ENCODE measurements at places on chromosomes 5 and 9.

DNA sequence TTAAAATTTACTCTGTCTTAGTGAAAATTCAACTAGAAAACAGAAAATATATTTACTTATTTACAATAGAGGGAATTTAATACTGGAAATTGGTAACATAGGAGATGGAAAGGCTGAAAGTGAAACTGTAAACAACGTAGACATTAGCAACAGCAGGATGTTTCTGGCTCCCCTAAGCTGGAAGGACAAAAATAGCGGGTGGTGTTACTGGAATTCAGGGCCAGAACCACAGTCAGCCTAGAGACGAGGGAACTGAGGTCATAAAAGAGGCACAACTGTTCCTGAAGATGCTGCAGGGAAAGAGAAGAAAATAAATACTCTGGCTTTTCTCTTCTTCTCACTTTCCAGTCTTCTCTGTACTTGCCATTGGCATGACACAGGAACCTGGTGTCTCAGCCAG lies 80.4 kb upstream of the NIPBL start:
- no peak for DNase-seq

GRCh38 chr9:105500108-105500766 lies 52.4 kb downstream of the FSD1L start:
- DNase-seq, result no peak

- DNase-seq, result peak; percentile 79
Measured at GRCh38 chr5:168947212-168947868, 353.6 kb downstream of the SLIT3 start.

DNA sequence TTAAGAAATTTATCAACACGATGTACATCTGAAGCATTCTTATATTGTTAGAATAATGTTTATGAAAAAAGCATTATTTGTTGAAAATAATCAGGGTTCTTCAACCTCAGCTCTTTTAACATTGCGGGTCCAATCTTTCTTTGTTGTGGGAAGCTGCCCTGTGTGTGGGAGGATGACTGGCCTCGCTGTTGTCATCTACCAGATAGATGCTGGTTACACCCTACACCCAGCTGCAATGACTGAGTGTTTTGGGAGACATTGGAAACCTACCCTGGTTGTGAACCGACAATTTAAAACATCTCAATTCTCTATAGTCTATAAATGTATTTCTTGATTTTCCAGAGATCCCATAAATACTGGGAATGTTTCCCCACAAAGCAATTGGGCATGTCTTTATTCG lies 794.2 kb upstream of the CDH10 start:
- no peak for DNase-seq
